NCI-H460 (cell line): ENCODE measurements at places on chromosomes 5 and 9.

DNA sequence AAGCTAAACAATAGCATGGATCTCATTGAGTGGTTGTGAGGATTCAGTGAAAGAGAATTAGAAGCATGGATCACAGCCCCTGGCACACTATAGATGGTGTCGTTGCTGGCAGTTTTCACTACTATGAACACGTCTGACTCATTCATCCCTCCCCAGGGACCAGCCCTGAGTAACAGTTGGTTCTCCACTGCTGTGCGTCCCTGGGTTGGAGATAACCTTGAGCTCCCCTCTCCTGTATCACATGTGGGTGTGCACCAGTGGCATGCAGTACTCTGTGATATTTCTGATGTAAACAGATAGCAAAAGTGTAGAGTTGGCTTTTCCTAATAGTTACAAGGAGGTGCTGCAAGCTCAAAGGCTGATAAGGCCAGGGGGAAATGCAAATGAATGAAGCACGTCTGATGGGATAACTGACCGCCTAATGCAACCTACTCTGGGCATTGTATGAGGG lies 8.8 kb upstream of the LCP2 start:
- DNase-seq = peak; percentile 27

GRCh38 chr5:1527533-1528205 lies 3.9 kb upstream of the LPCAT1 start:
- DNase-seq = no peak

DNA sequence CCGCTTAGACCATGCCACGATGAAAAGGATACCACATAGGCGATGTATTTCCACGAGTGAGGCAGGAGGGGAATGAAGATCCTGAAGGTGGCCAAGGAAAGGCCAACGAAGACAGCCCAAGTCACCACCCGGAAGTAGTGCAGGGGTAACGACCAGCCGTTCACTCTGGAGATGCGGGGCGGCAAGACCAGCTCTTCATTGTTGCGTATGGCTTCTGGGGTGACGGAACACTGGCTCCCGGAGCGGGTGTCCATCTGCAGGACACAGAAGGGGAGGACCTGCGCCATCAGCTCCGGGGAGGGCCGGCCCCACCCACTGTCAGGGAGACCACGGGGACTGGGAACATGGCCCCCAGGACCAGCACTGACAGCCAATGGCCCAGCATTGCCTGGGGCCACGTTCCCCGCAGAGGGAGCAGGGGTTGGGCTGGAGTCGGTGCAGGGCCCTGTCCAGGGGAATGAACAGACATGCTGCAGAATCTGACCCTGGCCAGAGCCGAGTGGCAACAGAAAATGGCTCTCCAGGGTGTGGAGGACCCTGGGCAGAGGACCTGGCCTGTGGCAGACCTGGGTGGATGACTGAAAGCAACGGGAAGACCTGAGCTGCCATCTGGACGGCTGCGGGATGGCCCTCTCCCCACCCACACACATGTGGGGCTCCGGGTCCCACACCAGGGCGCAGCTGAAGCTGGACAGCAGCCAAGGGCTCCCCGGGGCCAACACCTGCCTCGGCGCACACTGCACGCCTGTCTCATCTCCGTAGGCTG lies 17.7 kb downstream of the ZDHHC11B start:
- no peak for DNase-seq

DNA sequence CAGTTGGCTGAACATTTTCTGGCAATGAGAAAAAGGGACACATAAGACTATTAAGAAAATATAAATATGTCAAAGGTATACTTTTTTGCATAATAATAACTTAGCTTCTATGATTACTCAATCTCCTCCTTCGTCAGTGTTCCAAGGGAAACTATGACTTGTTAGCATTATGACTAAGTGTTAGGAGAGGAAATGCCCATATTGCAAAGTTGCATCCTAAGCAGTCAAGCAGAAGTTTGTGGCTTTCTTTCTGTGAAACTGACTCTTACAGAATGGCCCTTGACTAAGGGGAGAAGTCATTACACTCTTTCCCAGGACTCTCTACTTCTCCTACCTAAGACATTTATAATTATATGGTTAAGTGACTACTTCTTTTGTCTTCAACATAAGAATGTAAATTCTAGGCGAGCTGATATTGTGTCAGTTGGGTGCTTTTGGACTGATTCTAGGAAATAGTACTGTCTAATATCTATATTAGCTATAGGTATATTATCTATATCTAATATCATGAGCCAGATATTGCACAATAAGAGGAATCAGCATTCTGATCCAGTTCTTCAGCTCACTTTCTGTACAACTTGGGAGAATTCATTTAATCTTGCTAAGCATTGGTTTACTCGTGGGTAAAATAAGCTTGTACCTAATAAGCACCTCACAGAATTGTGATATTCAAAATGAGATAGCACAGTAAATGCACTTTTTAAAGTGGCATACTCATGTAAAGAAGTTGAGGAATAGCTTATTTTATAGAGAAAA lies 16.4 kb upstream of the SPINK6 start:
- DNase-seq = peak; percentile 85

DNA sequence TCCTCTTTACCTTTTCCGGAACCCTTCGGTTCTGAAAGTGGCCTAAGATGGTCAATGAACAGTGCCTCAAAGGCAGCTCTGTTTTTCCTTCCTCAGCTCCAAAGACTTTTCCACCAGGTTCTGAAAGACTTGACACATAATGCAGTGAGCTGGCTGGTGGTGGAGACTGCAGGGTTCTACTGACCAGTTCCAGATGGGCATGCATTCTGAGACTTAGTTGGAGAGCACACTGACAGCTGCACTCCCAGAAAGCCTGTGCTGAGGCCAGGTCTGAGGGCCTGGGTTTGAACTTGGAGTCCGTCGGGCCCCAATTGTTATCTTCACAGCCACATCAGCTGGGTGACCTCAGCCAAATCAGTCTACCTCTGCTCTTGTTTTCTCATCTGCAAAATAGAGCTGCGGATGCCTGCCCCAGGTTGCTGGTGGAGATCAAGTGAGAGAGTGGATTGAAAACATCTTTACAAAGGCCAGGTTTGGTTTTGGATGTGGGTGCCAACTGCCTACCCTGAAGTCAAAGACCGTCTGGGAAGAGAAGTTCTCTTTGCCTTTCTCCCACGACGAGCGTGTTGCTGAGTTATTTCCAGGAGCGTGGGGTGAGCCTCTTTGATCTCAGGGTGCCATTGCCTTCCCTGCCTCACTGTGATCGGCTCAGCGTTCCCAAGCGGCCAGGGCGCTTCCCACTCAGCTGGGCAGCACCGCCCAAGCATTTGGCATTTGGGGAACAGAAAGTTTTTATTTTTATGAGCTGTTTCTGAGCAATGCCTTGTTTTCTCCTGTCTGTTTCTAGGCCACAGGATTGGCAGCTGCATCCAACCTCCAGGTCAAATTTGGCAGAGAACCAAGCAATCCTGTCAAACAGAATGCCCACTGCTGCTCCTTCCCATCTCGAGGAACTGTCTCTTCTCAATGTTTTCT lies 54.9 kb downstream of the RAD23B start:
- DNase-seq = no peak

DNA sequence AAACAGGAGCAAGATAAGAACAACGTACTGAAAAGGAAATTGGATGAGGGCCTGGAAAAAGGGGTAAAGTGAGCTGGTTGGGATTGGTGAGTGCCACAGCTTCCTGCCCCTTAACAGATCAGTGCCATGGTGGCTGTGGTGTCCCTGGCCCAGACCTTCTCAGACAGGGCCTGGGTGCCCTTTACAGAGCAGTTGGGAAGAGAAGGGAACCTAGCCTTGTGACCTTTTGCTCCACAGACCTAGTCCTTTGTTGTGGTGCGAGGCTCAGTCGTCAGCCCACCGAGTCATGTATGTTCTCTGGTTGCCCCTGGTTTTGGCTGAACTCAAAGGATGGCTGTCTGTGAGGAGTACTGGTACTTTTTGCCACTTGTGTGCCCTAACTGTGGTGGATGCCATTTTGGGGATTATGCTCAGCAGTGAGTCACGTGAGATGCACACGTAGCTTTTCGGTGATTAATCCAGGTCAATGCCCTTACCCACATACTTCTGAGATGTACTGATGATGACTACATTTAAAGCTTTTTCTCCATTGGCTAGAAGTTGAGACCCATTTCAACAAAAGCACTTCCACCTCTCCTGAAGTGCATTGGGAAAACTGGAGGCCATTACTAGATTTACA lies 48.4 kb downstream of the EXOSC2 start:
- DNase-seq = no peak

- no peak for DNase-seq
These were observed 114.0 kb downstream of the C9orf50 start for GRCh38 chr9:129506892-129507291.

GRCh38 chr9:135242049-135242396 lies 154.6 kb downstream of the OLFM1 start:
- no peak for DNase-seq

GRCh38 chr9:132241483-132241839 lies 79.6 kb downstream of the NTNG2 start:
- DNase-seq = no peak
